ENCODE measurements at places on chromosomes 4 and X.
A peak's percentile ranks its signal among the peaks of the same experiment; 100 is the strongest.

GRCh38 chrX:8049827-8050226 lies 121.2 kb downstream of the VCX2 start:
- DNase-seq = no peak

DNA sequence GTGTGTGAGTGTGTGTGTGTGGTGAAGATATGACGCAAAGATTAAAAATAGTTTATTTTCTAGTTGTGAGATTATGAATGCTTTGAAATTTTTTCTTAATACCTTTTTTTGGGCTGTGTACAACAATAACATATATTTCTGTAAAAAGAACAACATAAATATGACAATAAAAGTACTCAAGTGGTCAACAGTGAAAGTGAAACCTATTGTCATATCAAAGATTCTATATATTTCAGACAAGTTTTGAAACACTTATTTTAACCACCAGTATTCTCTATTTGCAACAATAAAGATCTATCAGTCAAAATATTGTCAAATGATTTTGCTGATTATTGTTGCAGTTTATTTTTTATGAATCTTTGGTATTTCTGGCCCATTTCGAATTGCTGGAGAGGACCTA lies 98.0 kb downstream of the SPOCK3 start:
- no peak for DNase-seq

- DNase-seq = no peak
These were observed 30.9 kb downstream of the GRXCR1 start for GRCh38 chr4:42923431-42923830.

GRCh38 chr4:101983835-101984234 lies 193.3 kb downstream of the BANK1 start:
- no peak for DNase-seq

- no peak for DNase-seq
These were observed 71.3 kb downstream of the ANKRD17 start for GRCh38 chr4:73187325-73187724.

DNA sequence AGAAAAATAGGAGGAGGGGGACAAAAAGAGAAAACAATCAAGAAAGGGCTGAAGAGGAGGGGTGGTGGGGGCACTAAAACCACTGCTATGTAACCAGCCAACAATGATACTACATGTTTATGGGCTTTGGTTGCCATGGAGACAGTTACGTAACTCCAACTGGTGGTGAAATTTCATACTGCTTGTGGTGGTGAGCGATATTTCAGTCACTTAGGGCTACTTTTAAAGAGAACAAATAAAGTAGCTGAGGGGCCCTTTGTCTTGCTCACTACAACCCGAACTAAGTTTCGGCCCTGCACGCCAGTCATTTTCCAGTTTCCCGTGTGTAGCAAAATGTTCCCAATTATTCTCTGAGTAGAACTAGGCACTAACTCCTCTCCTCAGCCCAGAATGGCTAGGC lies 275.2 kb upstream of the EDA2R start:
- peak; percentile 56 for DNase-seq

DNA sequence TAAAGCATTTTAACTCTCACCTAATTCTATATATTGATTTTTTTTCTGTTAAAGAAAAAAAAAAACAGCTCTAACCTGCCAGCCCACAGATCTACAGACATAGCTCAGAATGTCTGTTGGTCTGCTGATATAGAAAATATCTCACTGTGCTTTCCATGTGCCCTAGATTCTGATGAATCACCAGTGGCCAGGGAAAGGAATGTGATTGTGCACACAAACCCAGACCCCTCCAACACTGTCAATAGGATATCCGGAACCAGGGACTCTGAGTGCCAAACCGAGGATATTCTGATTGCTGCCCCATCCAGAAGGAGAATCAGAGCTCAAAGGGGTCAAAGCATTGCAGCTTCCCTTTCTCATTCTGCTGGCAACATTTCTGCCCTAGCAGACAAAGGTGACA lies 12.1 kb upstream of the SCML1 start:
- no peak for DNase-seq

All from SK-N-MC (cell line).